ENCODE measurements at places on chromosomes 7 and 10.

DNA sequence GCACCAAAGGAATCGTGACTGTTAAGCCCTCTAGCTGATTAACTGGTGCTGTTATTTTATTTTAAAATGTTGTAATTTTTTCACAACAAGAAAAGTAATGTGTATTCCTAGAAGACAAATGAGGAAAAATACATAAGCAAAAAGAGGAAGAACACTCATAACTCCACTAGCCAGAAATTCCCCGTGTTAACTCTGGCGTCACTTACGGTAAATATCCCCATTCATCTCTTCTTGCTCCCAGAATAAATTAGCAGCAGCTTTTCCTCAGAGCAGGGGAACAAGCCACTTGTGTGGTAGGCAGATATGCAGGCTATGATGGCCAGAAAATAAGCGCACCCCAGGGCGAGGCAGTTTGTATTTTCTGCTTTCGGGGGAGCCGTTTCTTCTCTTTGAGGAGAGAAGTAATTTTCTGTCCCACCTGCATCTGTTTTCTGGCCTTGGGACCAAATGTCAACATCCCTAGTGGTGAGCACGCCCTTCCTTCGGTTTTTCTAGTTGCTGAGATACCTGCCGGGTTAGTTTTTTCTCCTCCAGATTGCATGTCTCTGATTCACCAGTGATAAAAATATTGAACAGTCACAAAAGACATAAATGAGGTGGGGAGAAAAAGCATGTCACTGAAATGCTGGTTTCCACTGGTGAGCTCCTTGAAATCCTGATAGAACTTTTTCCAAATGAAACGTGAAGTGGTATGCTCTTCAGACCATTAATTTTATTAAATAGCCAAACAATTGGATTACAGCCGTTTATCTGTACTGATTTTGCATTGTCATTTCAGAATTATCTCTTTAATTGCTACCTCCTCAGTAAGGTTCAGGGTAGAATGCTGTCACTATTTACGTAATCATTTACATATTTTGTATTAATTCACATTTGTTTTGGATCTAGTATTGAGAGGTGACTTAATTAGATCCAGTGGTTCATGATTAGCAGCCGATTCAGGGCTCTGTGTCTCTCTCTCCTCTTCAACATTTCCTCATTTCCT lies 268.1 kb downstream of the CAMK1D start:
- DNase-seq: no peak

GRCh38 chr7:139035586-139036353 lies at the start of gene ZC3HAV1L:
Gene ZC3HAV1L (minus strand): TSS chr7:139036042. CDS start chr7:139036017, 25 bp downstream.
- DNase-seq: peak; percentile 43

DNA sequence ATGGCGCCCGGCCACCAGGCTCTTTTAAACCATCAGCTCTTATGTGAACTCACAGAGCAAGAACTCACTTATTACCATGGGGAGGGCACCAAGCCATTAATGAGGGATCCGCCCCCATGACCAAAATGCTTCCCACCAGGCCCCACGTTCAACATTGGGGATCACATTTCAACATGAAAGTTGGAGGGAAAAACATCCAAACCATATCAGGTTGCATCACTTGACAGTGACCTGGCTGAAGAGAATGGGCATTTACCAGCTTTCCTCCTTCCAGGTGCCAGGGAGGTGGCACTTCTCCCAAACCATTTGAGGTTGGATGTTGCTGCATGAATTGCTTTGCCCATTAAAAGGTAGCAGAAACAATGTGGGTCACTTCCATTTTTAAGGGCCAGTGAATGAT lies 115.6 kb upstream of the TNS3 start:
- DNase-seq: no peak

DNA sequence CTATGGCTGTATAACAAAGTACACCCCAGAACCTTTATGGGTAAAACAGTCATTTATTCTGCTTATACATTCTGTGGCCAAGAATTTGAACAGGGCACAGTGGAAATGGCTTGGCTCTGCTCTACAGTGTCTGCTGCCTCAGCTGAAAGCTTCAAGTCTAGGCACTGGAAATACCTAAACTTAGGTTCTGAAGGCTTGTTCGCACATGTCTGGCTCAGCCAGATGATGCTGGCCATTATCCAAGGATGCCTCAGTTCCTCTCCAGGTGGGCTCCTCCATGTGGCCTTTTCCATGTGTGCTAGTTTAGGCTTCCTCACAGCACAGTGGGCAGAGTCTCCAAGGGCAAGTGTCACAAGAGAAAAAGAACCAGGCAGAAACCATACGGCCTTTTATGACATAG lies 76.8 kb downstream of the RALA start:
- no peak for DNase-seq

- DNase-seq: no peak
Measured at GRCh38 chr7:1455241-1455939, 3.9 kb downstream of the MICALL2 start.

GRCh38 chr7:16880554-16880953 lies 1.2 kb downstream of the AGR3 start:
- no peak for DNase-seq

DNA sequence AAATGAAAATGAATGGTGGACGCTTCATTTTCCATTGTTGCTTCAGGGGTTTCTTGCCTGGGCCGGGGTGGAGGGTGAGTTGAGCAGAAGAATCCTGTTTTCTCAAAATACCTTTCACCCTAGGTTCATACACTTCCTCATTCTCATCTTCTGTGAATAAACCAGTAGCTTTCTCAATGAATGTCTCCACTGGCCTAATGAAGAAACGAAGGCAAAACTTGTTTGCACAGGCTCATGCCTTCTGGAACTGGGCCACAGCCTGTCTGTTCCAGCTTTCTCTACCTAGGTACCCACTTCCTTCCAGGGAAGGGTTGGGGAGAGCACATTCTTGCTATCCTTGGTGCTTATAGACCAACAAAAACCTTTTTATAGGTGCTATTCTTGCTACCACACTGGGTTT lies 21.3 kb downstream of the STMP1 start:
- no peak for DNase-seq

Measured in T-cell (primary cell).